ENCODE measurements at places on chromosomes 16 and 17. TPM values are rescaled to one million over a fixed set of nuclear protein-coding genes. Genes with fewer than 3 reads are reported as not detected.

GRCh38 chr16:68772871-68773270, 35.8 kb downstream of the CDH1 start:
- no peaks in the 10 kb centered on the region for H3K4me1 ChIP-seq
- no peak overlapping the region for H3K4me3 ChIP-seq
- DNase-seq, result no peak
- H3K36me3 ChIP-seq, result no peaks in the 10 kb centered on the region
- H3K27me3 ChIP-seq, result no peaks in the 10 kb centered on the region

DNA sequence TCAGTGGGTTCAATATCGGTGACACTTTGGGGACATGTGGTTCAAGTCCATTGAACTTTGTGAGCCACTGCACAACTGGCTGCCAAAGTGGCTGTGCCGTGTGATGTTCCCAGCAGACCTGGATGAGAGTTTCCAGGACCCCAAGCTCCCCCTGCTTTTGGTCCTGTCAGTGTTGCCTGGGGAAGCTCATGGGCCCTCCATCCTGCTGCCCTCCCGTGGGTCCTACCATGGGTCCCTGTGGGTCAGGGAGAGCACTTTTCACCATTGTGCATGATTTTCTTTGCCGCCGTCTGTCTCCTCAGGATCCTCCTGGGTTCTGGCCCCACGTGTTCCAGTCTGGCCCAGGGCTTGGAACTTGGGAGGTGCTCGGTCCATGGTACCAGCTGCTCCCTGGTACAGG, 38.1 kb downstream of the LGALS9 start:
- H3K27ac ChIP-seq, result no peak overlapping the region
- no peaks in the 10 kb centered on the region for H3K27me3 ChIP-seq
- H3K36me3 ChIP-seq, result no peaks in the 10 kb centered on the region
- DNase-seq, result no peak
- H3K4me3 ChIP-seq, result no peak overlapping the region

GRCh38 chr17:44314869-44315661, 6.7 kb downstream of the RUNDC3A start:
- H3K36me3 ChIP-seq, result no peaks in the 10 kb centered on the region
- peaks cover 14% of the 10 kb centered on the region for H3K4me1 ChIP-seq
- no peak for DNase-seq
- H3K27ac ChIP-seq, result no peak overlapping the region
- H3K4me3 ChIP-seq, result peak overlapping the region; percentile 10

DNA sequence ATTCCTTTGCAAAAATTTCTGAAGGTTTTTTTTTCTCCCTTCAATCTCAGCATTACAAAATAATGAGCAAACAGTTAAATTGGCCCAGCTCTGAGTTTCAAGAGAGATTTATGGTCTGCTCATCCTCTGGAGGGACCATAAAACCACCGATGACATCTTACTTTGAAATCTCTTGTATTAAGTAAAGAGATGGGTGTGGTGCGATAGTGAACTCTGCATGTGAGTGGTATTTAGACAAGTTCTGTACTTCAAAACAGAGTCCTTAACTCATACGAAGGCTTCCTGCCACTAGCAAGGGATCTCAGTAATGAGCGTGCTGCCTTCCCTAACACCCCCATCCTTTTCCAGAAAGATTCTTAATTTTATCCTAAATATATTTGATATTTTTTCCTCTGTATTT, 2.1 kb downstream of the FAM20A start:
- no peaks in the 10 kb centered on the region for H3K36me3 ChIP-seq
- H3K4me1 ChIP-seq, result no peaks in the 10 kb centered on the region
- no peak overlapping the region for H3K4me3 ChIP-seq
- H3K27me3 ChIP-seq, result no peaks in the 10 kb centered on the region
- peak overlapping the region; percentile 59 for H3K27ac ChIP-seq
- no peak for DNase-seq

GRCh38 chr17:75250009-75250471, 11.4 kb downstream of the GGA3 start:
- peak; percentile 58 for DNase-seq
- H3K27ac ChIP-seq, result peak overlapping the region; percentile 6
- no peaks in the 10 kb centered on the region for H3K4me1 ChIP-seq
- H3K36me3 ChIP-seq, result no peaks in the 10 kb centered on the region
- peak overlapping the region; percentile 15 for H3K4me3 ChIP-seq

DNA sequence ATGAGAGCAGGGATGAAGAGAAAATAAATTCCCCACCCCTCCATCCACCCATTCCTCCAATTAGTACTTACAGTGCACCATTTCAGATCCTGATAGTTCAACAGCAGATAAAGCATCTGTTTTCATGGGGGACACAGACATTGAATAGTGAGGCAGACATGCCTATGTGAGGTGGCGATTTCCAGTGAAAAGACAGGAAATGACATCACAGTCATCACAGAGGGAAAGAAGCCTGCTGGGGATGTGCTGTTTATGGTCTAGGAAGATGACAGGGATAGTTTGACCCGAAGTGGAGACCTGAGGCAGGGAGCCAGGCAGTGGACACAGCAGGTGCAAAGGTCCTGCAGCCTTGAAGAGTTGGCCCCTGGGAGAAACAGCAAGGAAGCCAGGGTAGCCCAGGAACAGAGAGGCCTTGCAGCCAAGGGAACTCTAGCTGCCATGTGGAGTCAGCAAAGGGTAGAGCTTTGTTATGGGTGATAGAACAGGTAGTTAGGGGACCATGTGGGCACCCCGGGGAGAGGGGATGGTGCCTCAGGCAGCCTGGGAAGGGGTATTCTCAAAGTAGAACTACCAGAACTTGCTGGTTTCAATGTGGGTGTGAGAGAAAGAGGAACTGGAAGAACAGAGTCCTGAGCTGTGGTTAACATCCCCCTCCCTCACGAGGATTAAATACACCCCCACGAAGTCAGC, 256.6 kb downstream of the CPPED1 start:
- H3K27ac ChIP-seq, result no peak overlapping the region
- no peak overlapping the region for H3K4me3 ChIP-seq
- DNase-seq, result no peak
- H3K36me3 ChIP-seq, result no peaks in the 10 kb centered on the region

DNA sequence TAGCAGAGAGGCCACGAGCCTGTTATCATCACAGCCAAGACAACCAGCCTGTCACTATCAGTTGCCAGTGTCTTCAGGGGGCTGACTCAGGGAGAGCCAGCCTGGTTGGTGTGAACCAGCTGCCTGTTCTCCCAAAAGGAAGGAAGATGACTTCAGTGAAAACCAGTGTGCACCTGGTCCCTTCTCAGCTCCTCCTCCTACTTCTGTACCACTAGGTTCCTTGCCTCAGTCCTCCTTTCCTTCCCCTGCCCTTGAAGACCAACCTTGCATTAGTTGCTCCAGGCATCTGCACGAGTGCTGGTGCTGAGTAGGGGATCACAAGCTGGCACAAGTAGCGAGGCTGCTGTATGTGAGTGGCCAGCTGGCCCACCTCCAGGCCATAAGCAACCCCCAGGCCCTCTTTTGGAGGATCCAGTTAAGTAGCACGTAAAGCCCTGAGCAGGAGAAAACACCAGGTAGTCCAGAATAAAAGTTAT, 8.5 kb downstream of the TUBG1 start:
- DNase-seq, result no peak
- H3K4me1 ChIP-seq, result no peaks in the 10 kb centered on the region
- H3K4me3 ChIP-seq, result no peak overlapping the region
- H3K27ac ChIP-seq, result no peak overlapping the region
- H3K27me3 ChIP-seq, result no peaks in the 10 kb centered on the region

GRCh38 chr17:40909351-40909750, 24.3 kb upstream of the KRT20 start:
- H3K27ac ChIP-seq, result no peak overlapping the region
- no peak overlapping the region for H3K4me3 ChIP-seq
- H3K36me3 ChIP-seq, result no peaks in the 10 kb centered on the region

- no peaks in the 10 kb centered on the region for H3K4me1 ChIP-seq
- no peak overlapping the region for H3K4me3 ChIP-seq
- H3K27me3 ChIP-seq, result no peaks in the 10 kb centered on the region
- H3K27ac ChIP-seq, result peak overlapping the region; percentile 14
Observed at GRCh38 chr17:64343833-64344637, 46.6 kb downstream of the PECAM1 start.

DNA sequence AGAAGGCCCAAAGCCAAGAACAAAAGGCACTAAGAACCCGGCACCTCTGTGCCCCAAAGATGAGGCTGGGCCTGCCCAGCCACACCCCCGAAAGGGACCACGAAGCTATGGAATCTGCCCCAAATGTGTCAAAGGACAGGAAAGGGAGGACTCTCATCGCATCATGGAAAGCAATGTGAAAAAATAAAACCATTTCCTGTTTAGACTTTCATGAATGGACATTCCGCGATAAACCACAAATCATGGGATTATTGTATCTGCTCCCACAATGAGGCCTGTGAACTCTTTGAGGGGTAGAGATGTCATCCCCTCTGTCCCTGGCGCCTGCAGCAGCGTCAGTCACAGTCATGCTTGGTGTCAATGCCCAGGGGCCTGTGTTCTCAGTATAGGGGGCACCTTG, 135.0 kb downstream of the COPRS start:
- H3K27me3 ChIP-seq, result no peaks in the 10 kb centered on the region
- H3K4me1 ChIP-seq, result no peaks in the 10 kb centered on the region
- no peak overlapping the region for H3K27ac ChIP-seq
- no peak for DNase-seq
- no peaks in the 10 kb centered on the region for H3K36me3 ChIP-seq

The NPTX1 gene
- total RNA-seq, result 0.80 TPM

The VAT1L gene
- total RNA-seq, result 0.53 TPM

The SCGB1C2 gene
- not detected for total RNA-seq

The MT1E gene
- total RNA-seq, result 53.9 TPM

The ABCC11 gene
- total RNA-seq, result not detected
